ENCODE measurements at places on chromosomes 11 and 22. TPM values are rescaled to one million over a fixed set of nuclear protein-coding genes. Genes with fewer than 3 reads are reported as not detected.

The MEI1 gene
- total RNA-seq: 0.36 TPM

The IGSF22 gene
- total RNA-seq: not detected

The HEPN1 gene
- not detected for total RNA-seq

The MMP12 gene
- total RNA-seq: 0.36 TPM

The KRTAP5-7 gene
- 0.59 TPM for total RNA-seq

The CBLIF gene
- not detected for total RNA-seq

The ATG16L2 gene
- 11.9 TPM for total RNA-seq

The CSRP3 gene
- total RNA-seq: not detected

The NRGN gene
- total RNA-seq: not detected

The PTPRCAP gene
- 0.36 TPM for total RNA-seq

The TMEM132A gene
- total RNA-seq: 12.1 TPM

The MB gene
- 0.36 TPM for total RNA-seq

The TESMIN gene
- total RNA-seq: not detected

The TMEM123 gene
- 91.9 TPM for total RNA-seq

The PATE2 gene
- 0.36 TPM for total RNA-seq

The DDTL gene
- 1.8 TPM for total RNA-seq

The AIFM3 gene
- 0.59 TPM for total RNA-seq

The FGF19 gene
- not detected for total RNA-seq

The SYCE3 gene
- total RNA-seq: not detected

The NAALAD2 gene
- total RNA-seq: 1.8 TPM

The DAGLA gene
- total RNA-seq: 2.9 TPM

The BTBD18 gene
- not detected for total RNA-seq

The FAM83F gene
- total RNA-seq: not detected

The DBX1 gene
- not detected for total RNA-seq

The TMEM45B gene
- not detected for total RNA-seq

The LRRC75B gene
- total RNA-seq: 5.1 TPM

The IFTAP gene
- total RNA-seq: 33.7 TPM

The SCN4B gene
- 0.36 TPM for total RNA-seq

The GAL3ST1 gene
- not detected for total RNA-seq

The THYN1 gene
- 36.2 TPM for total RNA-seq

The LMO2 gene
- 2.1 TPM for total RNA-seq

The CASP5 gene
- not detected for total RNA-seq

The RANBP1 gene
- total RNA-seq: 78.4 TPM

The TPBGL gene
- not detected for total RNA-seq

The SCGB1D2 gene
- not detected for total RNA-seq

The UBASH3B gene
- total RNA-seq: 21.4 TPM

The KDELR3 gene
- 161 TPM for total RNA-seq

The SLC37A4 gene
- total RNA-seq: 13.0 TPM

The CELSR1 gene
- 2.7 TPM for total RNA-seq

The APLNR gene
- total RNA-seq: not detected

The MAJIN gene
- not detected for total RNA-seq

The KCNJ5 gene
- total RNA-seq: 0.36 TPM

The UBQLN3 gene
- under 0.01 TPM for total RNA-seq

The ENTHD1 gene
- not detected for total RNA-seq

The SYT7 gene
- total RNA-seq: 6.8 TPM

The CDC45 gene
- total RNA-seq: 0.72 TPM

The OR2D2 gene
- total RNA-seq: 0.36 TPM

The ISX gene
- total RNA-seq: not detected

The CABP2 gene
- not detected for total RNA-seq

The THOC5 gene
- total RNA-seq: 64.8 TPM

The TRIM66 gene
- 10.9 TPM for total RNA-seq

The KCNK7 gene
- 0.29 TPM for total RNA-seq

The SNX32 gene
- 1.1 TPM for total RNA-seq

The ANO5 gene
- 0.59 TPM for total RNA-seq

The MTCH2 gene
- total RNA-seq: 69.5 TPM

The CHRM1 gene
- total RNA-seq: not detected

All from osteoblast (primary cell).